Caco-2 (cell line): ENCODE measurements at places on chromosomes 6 and 20. TPM values are rescaled to one million over a fixed set of nuclear protein-coding genes. Genes with fewer than 3 reads are reported as not detected.

GRCh38 chr20:25372584-25373336, 17.9 kb downstream of the ABHD12 start:
- H3K36me3 ChIP-seq: peaks cover 2% of the 10 kb centered on the region; the same call in 1 of the 2 replicates
- no peak overlapping the region for H3K27ac ChIP-seq
- peaks cover 4% of the 10 kb centered on the region for H3K4me1 ChIP-seq

GRCh38 chr20:58143531-58143930, 84.9 kb downstream of the ANKRD60 start:
- no peak for DNase-seq
- H3K27ac ChIP-seq: no peak overlapping the region
- H3K4me3 ChIP-seq: no peak overlapping the region
- peaks cover 16% of the 10 kb centered on the region for H3K4me1 ChIP-seq

GRCh38 chr6:153989989-153990388, 49.1 kb upstream of the OPRM1 start:
- no peak overlapping the region for H3K4me3 ChIP-seq
- DNase-seq: peak; percentile 36
- H3K27ac ChIP-seq: peak overlapping the region; percentile 68
- peaks cover 2% of the 10 kb centered on the region for H3K4me1 ChIP-seq

DNA sequence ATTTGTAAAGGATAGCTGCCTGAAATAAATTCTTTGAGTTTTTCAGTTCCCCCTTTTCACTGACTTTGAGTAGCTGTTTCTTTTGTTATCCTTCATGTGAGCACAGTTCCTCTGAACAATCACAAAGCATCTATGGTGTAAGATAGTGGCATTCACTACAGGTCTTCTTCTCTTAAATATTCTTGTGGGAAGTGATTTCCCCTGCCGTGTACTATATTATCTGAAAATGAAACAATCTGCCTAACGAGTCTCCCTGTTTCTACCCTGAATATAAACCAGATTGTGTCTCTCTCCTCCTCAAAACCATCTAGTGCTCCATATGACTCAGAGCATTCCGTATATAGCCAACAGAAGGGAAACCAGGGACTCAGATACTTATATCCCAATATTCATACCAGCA, 380.1 kb upstream of the SOX4 start:
- no peaks in the 10 kb centered on the region for H3K36me3 ChIP-seq
- no peaks in the 10 kb centered on the region; the same call in 1 of the 2 replicates for H3K27me3 ChIP-seq
- 0 out of 2 replicates have a peak, but pooled peaks cover 4% of the 10 kb centered on the region for H3K4me1 ChIP-seq
- DNase-seq: no peak
- H3K4me3 ChIP-seq: no peak overlapping the region

GRCh38 chr6:107547451-107547840, 57.5 kb downstream of the SOBP start:
- no peaks in the 10 kb centered on the region for H3K36me3 ChIP-seq
- H3K4me1 ChIP-seq: no peaks in the 10 kb centered on the region
- no peak overlapping the region for H3K27ac ChIP-seq
- no peaks in the 10 kb centered on the region for H3K27me3 ChIP-seq
- no peak for DNase-seq

DNA sequence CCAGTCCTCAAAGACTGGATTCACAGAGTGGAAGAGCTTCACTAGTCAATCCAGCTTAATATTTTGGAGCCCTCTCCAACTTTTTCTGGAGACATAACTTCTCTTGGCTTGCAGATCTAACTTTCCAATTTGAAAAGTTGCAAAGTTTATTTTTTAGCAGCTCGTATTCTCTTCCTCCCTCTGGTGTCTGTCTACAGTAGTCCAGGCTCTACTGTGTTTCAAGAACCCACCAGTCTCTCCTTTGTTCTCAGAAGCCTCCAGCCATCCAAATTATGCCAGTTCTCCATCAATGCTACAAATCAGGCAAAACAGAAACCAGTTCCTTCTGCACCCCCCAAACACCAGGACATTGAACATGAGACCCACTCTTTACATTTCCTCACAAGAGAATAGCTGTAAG, 376.1 kb upstream of the OPRM1 start:
- no peak for DNase-seq
- H3K27ac ChIP-seq: no peak overlapping the region
- no peaks in the 10 kb centered on the region for H3K27me3 ChIP-seq
- H3K4me3 ChIP-seq: no peak overlapping the region
- H3K36me3 ChIP-seq: no peaks in the 10 kb centered on the region

GRCh38 chr6:142958343-142958742, 13.4 kb upstream of the HIVEP2 start:
- no peaks in the 10 kb centered on the region for H3K27me3 ChIP-seq
- no peak overlapping the region for H3K4me3 ChIP-seq
- H3K4me1 ChIP-seq: no peaks in the 10 kb centered on the region
- no peak overlapping the region for H3K27ac ChIP-seq
- DNase-seq: no peak
- no peaks in the 10 kb centered on the region for H3K36me3 ChIP-seq

- H3K36me3 ChIP-seq: no peaks in the 10 kb centered on the region
- H3K4me1 ChIP-seq: no peaks in the 10 kb centered on the region
- no peaks in the 10 kb centered on the region for H3K27me3 ChIP-seq
These were observed 16.4 kb downstream of the PRSS16 start for GRCh38 chr6:27263886-27264285.

DNA sequence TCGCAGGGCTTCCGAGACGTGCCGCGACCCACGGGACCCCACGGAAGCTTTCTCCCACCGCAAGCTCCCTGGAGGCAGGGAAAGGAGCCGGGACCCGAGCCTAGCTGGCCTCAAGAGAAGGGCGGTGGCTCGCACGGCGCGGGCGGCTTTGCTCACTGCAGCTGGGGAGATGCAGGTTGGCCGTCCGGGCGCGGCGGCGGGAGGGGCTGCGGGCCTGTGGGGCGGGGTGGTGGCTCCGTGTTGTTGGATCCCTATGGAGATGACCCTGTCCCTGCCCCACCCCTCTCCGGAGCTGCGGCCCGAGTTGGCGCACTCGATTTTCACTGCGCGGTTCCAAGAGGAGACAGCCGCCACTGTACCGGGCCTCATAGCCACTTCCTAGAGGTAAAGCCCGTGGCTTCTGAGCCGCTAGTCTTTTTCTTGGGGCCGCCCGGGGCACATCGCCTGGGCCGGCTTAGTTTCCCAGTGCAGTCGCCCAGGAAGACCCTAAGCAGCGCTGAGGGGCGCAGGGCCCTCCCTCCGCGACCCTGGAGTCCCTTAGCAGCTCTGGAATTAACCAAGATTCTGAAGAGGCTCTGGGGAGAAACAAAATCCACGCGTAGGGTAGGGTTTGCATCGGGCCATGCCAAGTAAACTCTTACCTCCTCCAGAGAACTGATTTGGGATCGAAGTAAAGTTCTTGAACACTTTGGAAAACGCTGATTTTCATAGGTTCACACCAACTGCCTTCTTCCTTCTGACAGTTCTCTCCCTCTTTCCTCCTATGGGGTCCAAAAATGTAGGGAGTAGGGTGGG, at the start of gene ECT2L:
TSS of gene ECT2L (plus strand) at position 279 of the 795 bp plus-strand sequence. CDS start 17,188 bp downstream, outside the sequence.
- H3K4me3 ChIP-seq: peak within 1 kb of the TSS; percentile 16
- H3K27ac ChIP-seq: no peak within 1 kb of the TSS
- H3K4me1 ChIP-seq: no peaks in the 10 kb centered on the region

DNA sequence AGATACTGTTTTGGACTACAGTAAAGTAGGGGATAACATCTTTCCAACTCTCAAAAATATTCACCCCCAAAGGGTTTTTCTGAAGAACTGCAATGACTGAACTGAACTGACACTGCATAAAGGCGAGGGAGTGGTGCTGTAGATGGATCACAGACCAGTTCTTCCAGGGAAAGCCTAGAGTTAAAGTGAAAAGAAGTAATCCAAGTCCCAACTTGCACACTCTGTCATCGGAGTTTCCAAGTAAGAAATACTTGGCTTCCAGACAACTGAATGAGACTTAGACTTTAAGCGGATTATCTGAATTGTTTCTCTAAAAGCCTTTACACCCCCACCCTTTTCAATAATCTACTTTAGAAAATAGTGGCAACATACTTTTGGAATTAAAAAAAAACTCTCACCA, 134.1 kb upstream of the PREP start:
- no peak for DNase-seq
- H3K36me3 ChIP-seq: no peaks in the 10 kb centered on the region
- no peaks in the 10 kb centered on the region for H3K27me3 ChIP-seq

DNA sequence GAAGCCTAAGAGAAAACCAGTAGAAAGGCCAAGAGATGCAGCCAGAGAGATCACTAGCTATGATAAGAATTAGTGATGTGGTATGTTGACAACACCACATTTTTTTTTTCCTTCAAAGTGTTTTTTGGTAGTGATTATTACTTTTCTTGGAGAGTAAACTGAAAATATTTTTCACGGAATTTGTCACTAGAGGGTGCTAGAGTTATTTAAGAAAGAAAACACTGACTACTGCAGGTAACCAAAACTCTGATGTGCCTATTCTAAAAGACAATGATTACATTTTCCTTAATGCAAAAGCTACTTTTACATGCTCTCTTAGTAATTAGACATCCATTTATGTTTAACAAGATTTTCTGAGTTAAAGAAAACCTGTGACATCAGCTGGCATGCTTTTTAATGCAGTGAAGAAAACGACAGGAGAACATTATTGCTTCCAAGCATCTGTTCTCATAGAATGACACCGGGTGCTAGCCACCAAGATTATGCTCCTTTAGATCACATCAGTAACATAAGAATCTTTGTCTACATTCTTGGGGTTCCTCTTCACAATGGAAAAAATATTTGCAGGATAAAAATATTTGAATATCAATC, 28.8 kb downstream of the RWDD2A start:
- H3K4me1 ChIP-seq: peaks cover 32% of the 10 kb centered on the region
- peak overlapping the region; percentile 5 for H3K27ac ChIP-seq
- no peaks in the 10 kb centered on the region; the same call in 1 of the 2 replicates for H3K36me3 ChIP-seq
- DNase-seq: no peak

- no peak for DNase-seq
- H3K4me3 ChIP-seq: no peak overlapping the region
- no peak overlapping the region for H3K27ac ChIP-seq
- peaks cover 32% of the 10 kb centered on the region for H3K4me1 ChIP-seq
These were observed 36.1 kb downstream of the SLC35D3 start for GRCh38 chr6:136958168-136958567.

DNA sequence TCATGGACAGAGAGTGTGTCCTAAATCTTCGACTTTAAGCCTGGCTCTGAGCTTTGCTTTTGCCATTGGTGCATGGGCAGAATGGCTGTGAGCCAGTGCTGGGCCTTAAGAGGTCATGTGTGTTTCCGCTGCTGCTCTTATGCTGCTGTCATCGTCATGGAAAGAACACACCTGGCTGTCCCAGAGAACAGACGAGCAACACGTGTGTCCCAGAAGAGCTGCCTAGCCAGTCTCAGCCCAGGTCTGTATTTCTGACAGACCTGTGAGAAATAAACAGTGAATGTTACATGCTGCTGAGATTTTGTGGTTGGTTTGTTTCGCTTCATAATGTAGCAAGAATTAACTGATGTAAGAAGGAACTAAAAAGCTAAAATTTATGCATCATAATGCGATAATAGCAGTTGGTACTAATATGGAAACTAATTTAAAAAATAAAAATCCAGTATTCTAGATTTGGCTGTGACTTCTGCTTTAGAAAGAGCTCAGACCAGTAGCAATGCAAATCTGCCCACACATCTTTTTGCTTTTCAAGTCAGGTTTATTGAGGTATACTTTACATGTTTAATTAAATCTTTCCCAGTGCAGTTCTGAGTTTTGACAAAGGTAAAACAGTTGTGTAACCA, 11.5 kb upstream of the SCP2D1 start:
- no peaks in the 10 kb centered on the region for H3K36me3 ChIP-seq
- DNase-seq: no peak
- H3K4me1 ChIP-seq: no peaks in the 10 kb centered on the region
- H3K4me3 ChIP-seq: no peak overlapping the region
- no peaks in the 10 kb centered on the region for H3K27me3 ChIP-seq
- no peak overlapping the region for H3K27ac ChIP-seq

- H3K27ac ChIP-seq: no peak overlapping the region
- no peak overlapping the region for H3K4me3 ChIP-seq
- DNase-seq: no peak
These were observed 68.3 kb downstream of the SMLR1 start for GRCh38 chr6:130895516-130895915.

DNA sequence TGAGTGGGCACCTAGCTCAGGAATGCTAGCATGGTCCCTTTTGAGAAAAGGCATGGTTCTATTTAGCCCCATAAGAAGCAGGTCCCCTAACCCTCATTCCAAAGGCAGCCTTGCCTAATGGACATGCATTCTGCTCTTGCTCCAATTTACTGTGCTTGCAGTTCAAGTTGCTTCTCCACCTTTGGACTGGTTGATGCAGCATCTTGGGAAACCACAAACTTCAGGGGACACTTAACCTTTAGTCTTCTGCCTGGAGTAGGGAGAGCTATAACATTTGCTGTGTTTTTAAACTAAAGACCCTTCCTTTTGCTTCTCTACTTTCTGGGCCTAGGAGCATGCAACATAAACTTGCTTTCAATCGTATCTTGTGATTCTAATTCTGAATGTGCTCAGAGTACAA, 5.1 kb upstream of the PHF3 start:
- no peak for DNase-seq
- H3K27me3 ChIP-seq: no peaks in the 10 kb centered on the region
- no peaks in the 10 kb centered on the region for H3K36me3 ChIP-seq
- no peaks in the 10 kb centered on the region for H3K4me1 ChIP-seq
- H3K27ac ChIP-seq: no peak overlapping the region
- no peak overlapping the region for H3K4me3 ChIP-seq

- no peaks in the 10 kb centered on the region for H3K4me1 ChIP-seq
- H3K27ac ChIP-seq: no peak overlapping the region
- H3K4me3 ChIP-seq: no peak overlapping the region
These were observed 14.1 kb upstream of the TFAP2D start for GRCh38 chr6:50699051-50699775.

- no peak overlapping the region for H3K27ac ChIP-seq
- H3K4me1 ChIP-seq: no peaks in the 10 kb centered on the region
- no peak for DNase-seq
These were observed 73.9 kb downstream of the ALDH5A1 start for GRCh38 chr6:24568683-24569082.

GRCh38 chr6:56475736-56476457, 166.8 kb downstream of the DST start:
- H3K4me1 ChIP-seq: peaks cover 8% of the 10 kb centered on the region; the same call in 1 of the 2 replicates
- no peak for DNase-seq
- no peak overlapping the region for H3K4me3 ChIP-seq
- peak overlapping the region; percentile 19 for H3K27ac ChIP-seq
- no peaks in the 10 kb centered on the region for H3K36me3 ChIP-seq

Gene FAM120B
- total RNA-seq: 20.9 and 21.0 TPM in 2 replicates

Gene MYL9
- 382 and 446 TPM in 2 replicates for total RNA-seq

Gene VAPB
- total RNA-seq: 182 and 186 TPM in 2 replicates

Gene PPP1R14C
- 2.4 and 2.5 TPM in 2 replicates for total RNA-seq

Gene SLC22A16
- total RNA-seq: not detected in 2 replicates

Gene PNLDC1
- total RNA-seq: 0.26 and 0.32 TPM in 2 replicates

Gene SESN1
- 21.9 and 25.3 TPM in 2 replicates for total RNA-seq

Gene ADTRP
- total RNA-seq: 3.0 and 5.2 TPM in 2 replicates

Gene CST9L
- not detected in 2 replicates for total RNA-seq

Gene FAM83C
- total RNA-seq: 0.09 TPM in 1 of 2 replicates, not detected in the other

Gene KCNK15
- total RNA-seq: 2.9 and 3.4 TPM in 2 replicates

Gene RAB44
- total RNA-seq: not detected in 2 replicates

Gene MAP7
- 55.3 and 57.4 TPM in 2 replicates for total RNA-seq

Gene CLDN20
- not detected in 2 replicates for total RNA-seq
